ENCODE measurements at places on chromosomes 2 and 18.

DNA sequence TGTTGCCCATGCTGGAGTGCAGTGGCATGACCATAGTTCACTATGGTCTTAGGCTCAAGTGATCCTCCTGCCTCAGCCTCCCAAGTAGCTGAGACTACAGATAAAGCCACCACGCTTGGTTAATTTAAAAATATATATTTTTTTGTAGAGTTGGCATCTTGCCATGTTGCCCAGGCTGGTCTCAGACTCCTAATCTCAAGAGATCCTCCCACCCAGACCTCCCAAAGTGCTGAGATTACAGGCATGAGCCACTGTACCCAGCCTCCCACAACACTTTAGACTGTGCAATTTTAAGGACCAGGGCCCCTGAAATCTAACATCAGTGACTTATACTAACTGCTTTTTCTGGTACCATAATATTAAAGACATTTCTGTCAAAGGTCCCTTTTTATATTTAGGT lies 5.2 kb downstream of the TXNDC2 start:
- no peak for DNase-seq

DNA sequence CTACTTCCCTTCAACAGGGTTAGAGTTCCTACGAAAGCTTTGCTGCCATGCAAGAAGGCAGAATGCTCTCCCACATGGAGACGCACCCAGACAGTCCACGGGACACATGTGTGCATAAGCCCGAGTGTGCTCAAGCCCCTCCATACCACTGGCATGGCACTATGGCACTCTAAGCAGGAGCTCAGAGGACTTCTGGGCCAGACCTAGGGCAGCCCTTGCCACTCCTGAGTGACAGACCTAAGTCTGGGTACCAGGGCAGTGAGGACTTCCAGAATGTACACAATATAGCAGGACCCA lies 11.4 kb upstream of the ARID5A start:
- no peak for DNase-seq

DNA sequence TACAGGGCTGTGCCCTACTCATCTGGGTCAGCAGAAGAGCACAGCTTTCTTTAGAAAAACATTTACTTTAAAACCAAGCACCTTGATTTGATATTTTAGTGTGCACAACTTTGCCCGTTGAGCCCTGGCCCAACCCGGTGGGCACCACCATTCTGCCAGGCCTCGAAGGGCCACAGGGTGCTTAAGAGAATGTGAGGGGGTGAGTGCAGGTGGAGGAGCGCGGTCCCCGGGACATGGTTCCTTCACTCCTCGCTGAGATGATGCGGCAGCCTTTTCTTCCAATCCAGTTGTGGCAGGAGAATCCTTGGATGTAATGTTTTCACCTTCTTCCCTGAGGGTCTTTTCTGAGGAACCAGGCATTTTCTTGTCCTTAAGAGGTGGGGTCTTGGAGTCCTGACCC lies 119.0 kb downstream of the RPIA start:
- DNase-seq: no peak

GRCh38 chr2:134161170-134161547 lies 92.7 kb upstream of the MGAT5 start:
- DNase-seq: no peak

DNA sequence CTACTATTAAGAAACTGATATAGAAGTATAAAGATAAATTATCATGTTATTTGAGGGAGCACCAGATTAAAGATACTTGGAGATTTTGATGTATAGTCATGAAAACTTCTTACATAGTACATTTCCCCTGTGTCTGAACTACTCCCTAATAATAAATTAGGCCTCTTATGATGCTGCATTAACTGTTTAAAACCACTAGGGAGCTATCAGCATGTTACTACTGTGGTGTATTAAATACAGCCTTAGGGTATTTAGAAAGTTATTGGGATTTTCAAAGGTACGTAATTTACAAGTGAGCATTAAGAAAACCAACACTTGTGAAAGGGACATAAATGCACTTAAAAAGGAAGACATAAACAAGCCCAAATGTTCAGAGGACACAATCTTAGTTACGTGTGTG lies 714.0 kb downstream of the EPHA4 start:
- no peak for DNase-seq

- DNase-seq: no peak
Observed at GRCh38 chr2:149355716-149356422, 25.5 kb downstream of the LYPD6 start.

GRCh38 chr2:239792405-239793084 lies 232.6 kb downstream of the NDUFA10 start:
- DNase-seq: no peak

DNA sequence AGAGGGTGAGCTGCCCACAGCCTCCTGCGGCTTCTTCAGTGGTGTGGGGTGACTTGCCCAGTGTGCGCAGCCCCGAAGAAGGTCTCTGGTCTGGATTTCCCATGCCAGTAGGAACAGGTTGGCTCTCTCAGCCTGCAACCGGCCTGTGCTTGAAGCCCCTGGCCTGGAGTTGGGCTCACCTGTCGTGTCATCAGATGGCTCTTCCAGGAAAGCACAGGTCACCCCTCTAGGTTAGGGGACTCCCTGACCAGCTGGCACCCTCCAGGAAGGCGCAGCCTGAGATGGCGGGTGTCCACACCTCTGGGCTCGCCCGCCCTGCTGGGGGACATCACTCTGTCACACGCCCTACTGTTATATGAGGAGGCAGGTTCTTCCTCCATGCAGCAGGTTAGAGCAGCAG lies 179.8 kb downstream of the SEPTIN10 start:
- DNase-seq: no peak

- no peak for DNase-seq
Observed at GRCh38 chr2:57622009-57622408, 424.6 kb upstream of the VRK2 start.

GRCh38 chr2:70340761-70341476 lies 39.1 kb upstream of the FAM136A start:
- no peak for DNase-seq

- DNase-seq: no peak
Observed at GRCh38 chr2:199144036-199144435, 313.7 kb downstream of the SATB2 start.

DNA sequence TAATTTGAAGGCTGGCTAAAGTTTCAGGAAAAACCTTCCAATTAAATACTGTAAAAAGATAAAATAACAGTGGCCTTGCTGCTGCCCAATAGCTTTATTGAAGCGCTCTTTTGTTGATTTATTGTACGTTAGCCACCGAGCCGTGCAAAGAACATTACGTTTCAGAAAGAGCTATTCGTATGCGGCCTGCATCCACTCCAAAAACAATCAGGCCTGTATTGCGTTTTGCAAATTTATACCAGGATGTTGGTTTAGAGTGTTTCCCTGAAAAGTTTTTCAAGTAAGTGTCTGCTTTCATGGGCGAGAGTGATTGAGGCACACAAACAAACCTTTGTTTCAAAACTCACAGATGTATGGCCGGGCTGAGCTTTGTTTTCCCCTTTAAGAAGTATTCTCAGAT lies 257.2 kb upstream of the SALL3 start:
- DNase-seq: no peak

DNA sequence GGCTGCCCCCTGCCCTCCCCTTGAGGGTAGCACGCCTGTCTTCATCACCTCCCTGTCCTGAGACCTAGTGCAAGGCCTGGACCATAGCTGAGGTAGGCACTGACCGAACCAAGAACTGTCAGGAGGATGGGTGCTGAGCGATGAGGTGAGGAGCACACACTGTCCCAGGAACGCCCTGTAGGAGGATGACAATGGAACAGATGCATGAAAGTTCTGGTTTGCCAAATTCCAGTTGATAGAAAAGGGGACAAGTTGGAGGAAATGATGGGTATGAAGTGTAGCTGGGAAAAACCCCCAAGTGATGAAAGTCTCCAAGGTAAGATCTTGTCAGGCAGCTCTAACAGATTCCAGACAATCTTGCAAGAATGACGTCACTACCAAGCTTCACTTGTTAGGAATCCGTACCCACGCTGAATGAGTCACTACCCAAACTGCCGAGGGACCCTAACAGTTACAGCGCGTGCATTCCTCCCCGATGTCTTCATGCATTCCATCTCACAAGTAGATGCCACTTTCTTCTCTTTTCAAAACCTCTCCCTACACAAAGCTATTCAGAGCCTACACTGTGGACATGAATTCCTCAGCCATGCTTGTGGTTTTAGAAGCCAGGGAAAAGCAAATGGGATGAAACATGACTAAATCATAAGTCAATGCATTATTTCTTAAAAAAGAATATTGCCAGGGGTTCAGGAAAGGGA lies 27.6 kb downstream of the MRPL33 start:
- DNase-seq: no peak

GRCh38 chr2:191526091-191526490 lies 151.8 kb upstream of the NABP1 start:
- no peak for DNase-seq

GRCh38 chr18:70377317-70377799 lies 88.5 kb downstream of the SOCS6 start:
- DNase-seq: no peak

DNA sequence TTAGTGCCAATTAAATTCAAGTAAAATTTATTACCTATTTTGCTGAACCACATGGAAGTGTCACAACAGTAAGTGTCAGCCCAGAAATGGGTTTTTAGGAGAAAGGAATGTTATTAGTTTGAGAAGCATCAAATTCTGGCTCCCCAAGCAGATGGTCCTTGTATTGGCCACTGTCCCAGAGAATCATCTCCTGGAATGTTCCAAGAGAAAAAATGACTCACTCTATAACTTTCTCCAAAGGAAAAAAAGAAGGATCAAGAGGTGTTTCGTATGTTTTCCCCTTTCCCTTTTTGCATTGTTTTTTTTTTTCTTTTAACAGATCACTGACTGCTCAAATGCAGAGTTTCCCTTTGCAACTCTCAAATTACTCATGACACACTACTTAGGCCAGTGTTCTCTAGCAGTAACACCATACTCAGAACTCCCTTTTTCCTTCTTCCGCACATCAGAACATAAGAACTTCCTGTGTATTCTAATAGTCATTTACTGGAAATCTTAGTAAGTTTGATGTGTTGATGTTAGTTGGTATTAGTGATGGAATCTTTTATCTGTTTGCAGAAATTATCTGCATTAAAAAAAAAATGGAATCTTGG lies 390.3 kb downstream of the GPD2 start:
- DNase-seq: no peak

DNA sequence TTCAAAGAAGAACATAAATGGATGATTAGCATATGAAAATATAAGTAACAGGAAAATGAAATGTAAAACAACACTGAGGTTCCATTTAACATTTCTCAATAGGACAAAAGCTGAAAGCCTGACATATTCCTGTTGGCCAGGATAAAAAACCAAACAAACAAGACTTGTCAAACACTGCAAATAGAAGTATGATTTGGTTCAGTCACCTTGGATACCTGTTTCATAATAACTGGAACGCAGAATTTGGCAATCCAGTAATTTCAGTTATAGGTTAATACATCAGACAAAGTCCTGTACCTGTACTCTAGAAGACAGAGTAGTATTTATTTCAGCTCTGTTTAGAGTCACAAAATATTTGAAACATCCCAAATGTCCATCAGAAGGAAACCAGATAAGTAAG lies 16.5 kb upstream of the EVA1A start:
- no peak for DNase-seq

GRCh38 chr18:77405096-77405495 lies 155.4 kb downstream of the GALR1 start:
- no peak for DNase-seq

DNA sequence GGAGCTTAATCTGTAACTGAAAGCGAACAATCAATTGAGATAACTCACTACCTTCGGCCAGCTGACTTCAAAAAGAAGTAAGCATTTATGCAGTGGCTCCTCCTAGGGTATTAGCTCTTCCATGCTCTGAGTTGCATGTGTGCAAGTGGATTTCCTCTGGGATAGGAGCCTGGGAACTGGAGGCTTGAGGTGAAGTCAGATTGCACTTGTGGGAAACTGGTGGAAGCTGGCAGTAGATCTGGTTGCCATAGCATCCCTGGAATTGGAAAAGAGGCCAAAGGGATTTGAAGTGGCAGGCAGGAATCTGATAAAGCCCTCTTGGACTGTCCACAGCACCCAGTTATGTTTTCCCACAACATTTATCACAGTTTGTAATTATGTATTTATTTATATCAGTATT lies 50.6 kb upstream of the FMNL2 start:
- DNase-seq: no peak

GRCh38 chr2:186327251-186327868 lies 158.7 kb upstream of the ZC3H15 start:
- no peak for DNase-seq

DNA sequence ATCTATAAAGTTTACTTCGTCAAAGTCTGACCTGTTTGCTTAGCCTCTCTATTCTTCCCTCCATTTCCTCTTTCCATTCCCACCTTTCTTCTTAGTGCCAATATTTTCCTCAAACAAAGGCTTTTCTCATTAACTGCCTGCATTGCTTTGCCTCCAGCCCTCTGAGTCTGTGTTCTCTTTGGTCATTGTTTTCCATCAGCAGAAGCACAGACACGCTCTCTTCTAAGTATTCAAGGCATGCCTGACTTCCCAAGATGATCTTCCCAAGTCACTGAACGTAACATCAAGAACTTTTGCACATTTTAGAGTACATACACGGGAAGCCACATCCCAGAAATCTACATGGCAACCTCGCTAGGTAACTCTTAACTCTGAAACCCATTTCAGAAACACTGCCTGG lies 32.6 kb upstream of the ANXA4 start:
- DNase-seq: no peak

- DNase-seq: no peak
Observed at GRCh38 chr2:163794635-163795034, 58.8 kb upstream of the FIGN start.

GRCh38 chr2:20649576-20649975 lies 1.3 kb downstream of the HS1BP3 start:
- DNase-seq: no peak

DNA sequence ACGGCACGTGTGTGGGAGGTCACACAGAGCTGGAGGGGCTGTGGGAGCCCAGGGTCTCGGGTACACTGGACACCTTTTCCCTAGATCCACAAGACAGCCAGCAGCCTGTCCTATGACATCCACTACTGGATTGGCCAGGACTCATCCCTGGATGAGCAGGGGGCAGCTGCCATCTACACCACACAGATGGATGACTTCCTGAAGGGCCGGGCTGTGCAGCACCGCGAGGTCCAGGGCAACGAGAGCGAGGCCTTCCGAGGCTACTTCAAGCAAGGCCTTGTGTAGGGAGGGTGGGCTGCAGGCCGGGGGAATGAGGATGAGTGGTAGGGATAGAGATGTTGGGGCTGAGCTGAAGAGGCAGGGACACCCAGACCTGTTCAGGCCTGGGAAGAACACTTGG lies 6.6 kb downstream of the VIL1 start:
- no peak for DNase-seq

GRCh38 chr2:96899413-96899741 lies 29.5 kb upstream of the SEMA4C start:
- no peak for DNase-seq
